ENCODE measurements at places on chromosomes 3 and 15.

GRCh38 chr15:39880718-39881387 lies 39.2 kb downstream of the GPR176 start:
- no peak for DNase-seq

DNA sequence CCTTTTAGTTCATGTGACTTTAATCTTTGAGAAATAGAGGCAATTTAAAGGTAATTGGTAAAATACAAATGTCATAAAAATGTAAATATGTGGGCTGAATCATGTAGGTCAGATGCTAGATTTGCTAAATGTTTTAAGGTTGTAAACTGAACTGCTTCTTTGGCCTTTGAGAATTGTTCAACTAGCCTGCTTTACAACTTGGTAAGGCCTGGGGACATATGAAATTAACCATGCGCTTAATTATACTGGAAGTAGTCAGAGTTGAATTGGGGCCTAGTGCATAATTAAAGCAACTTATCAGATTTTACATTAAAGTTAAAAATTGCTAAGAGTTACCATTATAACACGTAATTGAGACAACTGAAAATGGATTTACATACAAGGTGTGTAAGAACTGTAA lies 21.0 kb upstream of the TMEM45A start:
- DNase-seq, result no peak

- DNase-seq, result no peak
Observed at GRCh38 chr3:126607214-126607908, 47.6 kb downstream of the TXNRD3 start.

DNA sequence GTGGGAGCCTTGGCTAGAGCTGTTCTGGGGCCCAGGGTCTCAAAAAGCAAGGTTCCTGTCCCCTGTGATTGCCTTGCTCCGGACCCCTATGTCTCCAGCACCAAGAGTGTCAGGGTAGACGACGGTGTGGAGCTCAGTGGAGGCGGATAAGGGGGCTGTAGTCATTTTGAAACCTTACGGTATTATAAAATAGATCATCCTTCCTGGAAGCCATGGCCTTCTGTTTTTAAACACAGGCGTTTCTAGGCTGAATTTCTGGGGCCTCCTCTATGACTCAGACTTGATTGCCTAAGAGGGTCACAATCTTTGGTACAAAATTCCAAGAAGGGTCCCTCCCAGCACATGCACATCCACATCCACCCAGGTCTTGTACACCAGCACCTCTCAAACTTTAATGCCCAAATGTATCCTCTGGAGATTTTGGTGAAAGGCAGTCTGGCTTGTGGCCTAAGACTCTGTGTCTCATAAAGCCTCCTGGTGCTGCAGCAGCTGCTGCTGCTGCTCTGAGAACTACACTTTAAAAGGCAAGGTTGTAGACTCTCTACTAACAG lies 70.5 kb upstream of the XCR1 start:
- no peak for DNase-seq

DNA sequence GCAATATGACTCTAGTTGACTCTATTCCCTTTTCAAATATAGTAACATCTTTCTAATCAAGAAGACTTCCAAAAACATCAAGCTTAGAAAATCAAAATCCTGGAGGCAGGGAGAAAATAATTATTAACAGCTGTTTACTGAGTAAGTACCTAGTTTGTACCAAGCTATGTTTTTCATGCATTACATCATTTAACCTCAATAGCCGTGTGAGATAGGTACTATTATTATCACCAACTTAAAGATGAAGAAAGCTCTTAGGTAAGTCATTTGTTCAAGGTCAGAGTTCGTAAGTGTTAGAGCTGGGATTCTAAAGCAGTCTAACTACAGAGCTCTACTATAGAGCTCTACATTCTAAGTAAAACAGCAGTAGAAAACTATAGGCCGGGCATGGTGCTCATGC lies 41.6 kb downstream of the GSK3B start:
- no peak for DNase-seq

DNA sequence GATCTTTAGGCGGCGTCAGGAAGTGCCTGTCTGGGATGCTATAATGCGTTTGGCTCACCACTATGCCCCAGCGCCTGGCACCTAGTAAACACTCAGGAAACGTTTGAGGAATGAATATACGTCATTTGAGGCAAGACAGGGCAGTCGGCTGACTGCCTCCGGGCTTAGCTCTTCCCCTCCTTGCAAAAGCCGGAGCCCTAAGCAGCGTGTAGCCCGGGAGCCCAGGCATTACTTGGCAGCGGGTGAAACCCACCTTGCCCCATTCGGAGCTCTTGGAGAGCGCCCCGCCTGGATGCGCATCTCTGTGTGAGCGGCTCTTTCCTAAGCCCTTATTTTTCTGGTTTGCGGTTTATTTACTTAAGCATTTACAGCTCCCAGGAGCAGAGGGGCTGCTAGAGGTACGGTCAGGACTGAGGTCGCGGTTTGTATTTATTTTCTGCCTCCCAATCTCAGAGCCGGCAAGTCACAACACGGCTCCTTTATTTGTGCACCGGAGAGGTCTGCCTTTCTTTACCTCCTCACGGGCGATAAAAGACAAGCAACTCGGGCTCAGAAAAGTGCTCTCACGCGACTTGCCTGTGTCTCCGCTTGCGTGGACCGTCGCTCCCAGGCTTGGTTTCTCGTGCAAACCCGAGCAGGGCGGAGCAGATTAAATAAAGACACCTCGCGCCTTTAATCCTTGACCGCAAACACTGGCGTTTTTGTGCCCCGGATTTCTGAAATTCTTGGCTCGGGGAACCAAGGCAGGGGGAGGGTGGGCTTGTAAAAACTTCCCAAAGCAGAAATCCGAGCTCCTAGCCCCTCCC lies 737 bp upstream of the ITPR1 start:
- no peak for DNase-seq

DNA sequence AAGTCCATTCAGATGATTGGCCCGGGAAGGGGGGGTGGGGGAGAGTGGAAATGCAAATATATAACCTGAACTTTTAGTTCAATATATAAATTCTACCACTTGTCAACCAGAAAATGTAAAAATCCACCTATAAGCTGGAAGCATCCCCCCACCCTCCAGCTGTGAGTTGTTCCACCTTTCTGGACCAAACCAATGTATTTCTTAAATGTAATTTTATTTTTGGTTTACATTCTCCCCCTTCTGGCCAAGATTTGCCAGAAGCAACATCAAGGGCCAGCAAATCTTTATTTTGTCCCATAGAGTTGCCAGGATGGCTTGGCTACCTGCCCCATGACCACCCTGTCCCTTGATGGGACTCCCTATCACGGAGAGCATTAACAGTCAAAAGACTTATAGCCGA lies 545.7 kb downstream of the TBL1XR1 start:
- DNase-seq, result no peak

- DNase-seq, result no peak
Observed at GRCh38 chr3:76912841-76913383, 127.0 kb upstream of the ROBO2 start.

DNA sequence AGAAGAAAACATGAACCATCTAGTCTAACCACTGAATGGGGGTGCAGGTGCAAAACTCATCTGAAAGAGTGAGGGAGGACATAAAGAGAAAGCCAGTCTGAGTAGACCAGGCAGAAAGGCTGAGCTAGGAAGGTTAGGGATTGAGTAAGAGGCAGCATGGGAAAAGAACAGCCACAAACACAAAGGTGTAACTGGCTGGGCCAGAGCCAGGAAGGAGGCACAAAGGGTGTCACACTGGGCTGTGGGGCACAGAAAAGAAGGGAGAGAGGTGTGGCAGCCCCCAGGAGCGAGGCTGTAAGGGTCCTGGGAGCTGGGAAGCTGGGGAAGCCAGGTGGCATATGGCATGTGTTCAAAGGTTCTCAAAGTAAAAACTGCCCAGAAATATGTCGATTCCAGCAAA lies 18.7 kb downstream of the IGSF11 start:
- DNase-seq, result no peak

DNA sequence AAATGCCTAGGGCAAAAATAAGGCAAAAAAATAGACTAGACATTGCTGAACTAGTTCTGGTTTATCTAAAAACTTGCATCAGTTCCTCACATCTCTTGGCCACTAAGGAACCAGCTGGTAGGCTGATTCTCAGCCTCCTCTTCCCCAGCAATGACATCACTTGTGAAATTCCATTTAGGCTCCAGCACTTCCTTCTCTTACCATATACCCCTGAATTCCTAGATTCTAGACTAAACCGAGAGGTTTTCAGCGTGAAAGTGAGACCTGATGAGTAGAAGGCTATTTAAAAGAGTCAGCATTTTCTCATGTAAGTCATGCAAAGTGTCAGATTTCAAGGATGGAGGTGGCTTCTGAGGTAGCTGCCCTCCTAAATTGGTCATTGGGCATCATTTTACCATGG lies 247.1 kb upstream of the CDIN1 start:
- no peak for DNase-seq

DNA sequence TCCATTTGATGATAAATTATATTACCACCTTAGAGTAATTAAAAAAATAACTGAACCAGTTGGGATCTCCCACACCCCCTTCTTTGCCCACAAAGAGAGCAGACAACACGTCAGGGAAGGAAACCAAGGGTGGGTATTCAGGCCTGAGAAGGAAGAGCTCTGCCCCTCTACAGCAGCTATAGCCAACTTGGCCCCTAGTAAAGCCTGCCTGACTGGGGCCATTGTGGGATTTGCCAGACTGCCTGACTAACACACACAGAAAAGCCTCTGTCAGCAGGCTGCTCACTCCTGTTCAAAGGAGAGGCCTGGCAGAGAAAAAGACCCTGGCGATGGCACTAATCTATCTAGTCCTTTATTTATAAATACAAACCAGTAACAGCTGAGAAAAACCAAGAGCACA lies 41.4 kb downstream of the ATP8B4 start:
- DNase-seq, result no peak

GRCh38 chr3:109278546-109278945 lies 37.8 kb downstream of the DPPA2 start:
- DNase-seq, result no peak

GRCh38 chr3:129238945-129239705 lies 10.3 kb upstream of the COPG1 start:
- no peak for DNase-seq

DNA sequence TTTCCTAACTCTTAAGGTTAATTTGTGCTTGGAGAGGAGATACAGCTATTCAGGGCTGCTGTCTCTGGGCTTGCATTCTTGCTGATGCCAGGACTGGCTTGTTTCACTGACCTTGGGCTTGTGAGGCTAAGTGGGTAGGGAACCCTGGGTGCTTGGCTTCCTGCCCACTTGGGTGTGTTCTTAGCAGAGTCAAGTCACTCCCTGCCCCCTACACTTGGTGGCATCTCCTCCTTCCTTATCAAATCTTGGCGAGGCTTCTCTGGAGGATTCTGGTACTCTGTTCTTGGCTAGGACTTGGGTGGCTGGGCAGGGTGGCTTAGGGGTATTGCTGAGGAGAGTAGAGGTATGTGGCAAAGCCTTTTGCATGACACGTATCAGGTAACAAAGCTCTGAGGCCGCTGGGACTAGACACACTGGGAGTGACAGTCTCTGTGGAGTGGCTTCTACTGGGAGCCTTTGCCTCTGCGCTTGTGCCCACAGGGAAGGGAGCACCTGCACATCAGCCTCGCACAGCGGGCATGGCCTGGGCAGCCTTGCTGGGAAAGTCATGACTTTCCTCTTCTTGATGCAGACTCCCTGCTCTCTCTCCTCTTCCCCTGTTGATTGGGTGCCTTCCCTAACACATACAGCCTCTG lies 41.8 kb downstream of the CHCHD6 start:
- no peak for DNase-seq
